HL-60 (cell line): ENCODE measurements at places on chromosomes 2 and 18.

GRCh38 chr2:68774569-68775271, 40.1 kb downstream of the ARHGAP25 start:
- peak; percentile 95 for DNase-seq

DNA sequence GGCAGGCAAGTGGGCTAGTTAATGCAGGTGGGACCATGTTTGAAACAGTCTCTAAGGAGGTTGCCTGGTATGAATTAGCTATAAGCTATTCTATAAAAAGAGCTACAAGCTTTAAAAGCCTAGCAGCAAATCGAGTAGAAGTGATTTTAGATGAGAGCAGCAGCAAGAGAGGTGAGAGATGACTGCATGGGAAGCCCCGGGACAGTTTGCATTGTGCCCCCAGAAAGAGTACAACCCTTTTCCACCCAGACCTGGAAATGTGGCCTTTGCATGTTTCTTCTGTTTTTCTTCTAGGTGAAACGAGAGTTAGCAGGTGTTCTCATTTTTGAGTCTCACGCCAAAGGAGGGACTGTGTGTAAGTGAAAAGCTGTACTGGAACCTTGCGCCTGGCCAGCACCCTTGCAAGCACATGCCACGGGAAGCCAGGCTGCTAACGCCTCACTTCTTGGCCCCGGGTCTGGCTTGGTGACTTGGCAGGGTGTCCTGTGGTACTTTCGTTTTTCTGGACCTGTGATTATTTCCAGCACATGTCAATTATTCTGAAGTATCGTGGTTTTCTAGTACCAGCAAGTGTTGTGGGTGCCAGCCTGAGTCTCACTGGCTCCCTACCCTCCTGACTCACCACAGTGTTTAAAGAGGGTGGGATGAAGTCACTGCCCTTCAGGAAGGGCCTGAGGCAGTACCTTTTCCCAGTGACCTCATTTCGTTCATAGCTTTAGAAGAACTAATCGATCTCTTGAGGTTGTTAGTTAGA, 90.3 kb upstream of the MAP3K20 start:
- DNase-seq = no peak

DNA sequence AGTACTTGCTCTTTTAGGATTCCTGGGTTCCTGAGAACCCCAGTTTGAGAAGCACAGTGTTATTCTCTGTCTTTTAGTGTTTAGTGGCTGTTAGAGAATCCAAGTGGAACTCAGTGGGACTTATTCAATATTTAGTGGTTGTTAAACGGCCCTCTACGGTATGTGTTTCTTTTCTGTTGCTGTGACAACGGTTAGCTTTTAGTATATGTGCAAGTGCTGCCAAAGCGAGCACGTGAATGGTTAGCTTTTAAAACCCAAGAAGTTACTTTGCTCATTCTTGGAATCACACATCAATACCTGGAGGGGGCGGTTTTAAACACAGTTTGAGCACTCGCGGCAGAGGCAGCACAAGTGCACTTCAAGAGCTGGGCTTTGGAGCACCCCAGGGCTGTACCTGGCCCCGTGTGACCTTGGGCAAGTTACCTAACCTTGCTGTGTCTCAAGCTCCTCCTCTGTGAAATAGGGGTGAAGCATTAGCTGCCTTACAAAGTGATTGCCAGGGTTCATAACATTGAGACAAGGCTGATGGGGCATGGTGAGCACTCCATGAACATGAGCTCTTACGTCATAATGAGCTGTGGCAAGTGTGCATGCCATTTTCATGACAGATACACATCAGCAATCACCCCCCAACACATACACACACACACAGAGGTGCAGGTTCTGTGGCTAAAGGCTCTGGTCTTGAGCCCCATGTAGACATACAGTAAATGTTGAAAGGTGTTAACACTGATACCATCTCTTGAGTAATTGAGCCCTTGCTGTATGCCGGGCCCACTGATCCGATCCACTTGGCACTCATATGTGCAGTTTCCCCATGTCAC, 234.1 kb downstream of the ALPK2 start:
- no peak for DNase-seq

GRCh38 chr2:183105402-183106134, 18.7 kb upstream of the NUP35 start:
- DNase-seq = no peak

- no peak for DNase-seq
Measured at GRCh38 chr2:136209561-136210454, 91.9 kb upstream of the CXCR4 start.

GRCh38 chr18:50704357-50704940, 115.4 kb downstream of the MRO start:
- DNase-seq = no peak

GRCh38 chr2:235561450-235561849, 67.6 kb downstream of the AGAP1 start:
- DNase-seq = no peak

DNA sequence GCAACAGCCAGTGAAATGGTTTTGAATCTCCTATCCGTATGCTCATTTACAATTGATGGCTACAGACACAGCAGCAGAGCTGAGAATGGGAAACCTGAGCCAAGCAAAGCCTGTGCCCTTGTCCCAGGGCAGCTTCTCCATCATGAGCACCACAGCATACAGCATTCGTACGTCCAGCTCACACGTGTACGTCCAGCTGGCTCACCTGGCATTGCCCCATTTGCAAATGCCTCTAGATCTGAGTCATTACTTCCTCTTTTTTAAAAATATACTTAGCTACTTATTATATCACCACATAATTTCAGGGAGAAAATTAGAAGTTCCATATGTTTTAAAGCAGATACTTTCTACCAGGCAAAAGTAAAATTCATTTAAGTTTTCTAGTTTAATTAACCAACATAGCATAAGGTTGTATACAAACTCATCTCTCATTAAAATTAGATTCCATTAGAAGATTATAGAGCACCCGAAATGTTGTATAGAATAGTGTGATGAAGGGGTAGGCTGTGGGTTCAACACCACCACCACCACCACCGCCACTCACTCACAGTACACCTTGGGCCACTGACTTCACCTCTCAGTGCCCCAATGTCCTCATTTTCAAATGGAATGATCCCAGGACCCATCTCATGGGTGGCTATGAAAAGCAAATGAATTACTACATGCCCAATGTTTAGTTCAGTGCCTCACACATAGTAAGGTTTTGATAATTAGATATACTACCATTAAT, 31.4 kb upstream of the TMEM177 start:
- no peak for DNase-seq

GRCh38 chr2:128894896-128895295, 576.2 kb upstream of the HS6ST1 start:
- DNase-seq = no peak

DNA sequence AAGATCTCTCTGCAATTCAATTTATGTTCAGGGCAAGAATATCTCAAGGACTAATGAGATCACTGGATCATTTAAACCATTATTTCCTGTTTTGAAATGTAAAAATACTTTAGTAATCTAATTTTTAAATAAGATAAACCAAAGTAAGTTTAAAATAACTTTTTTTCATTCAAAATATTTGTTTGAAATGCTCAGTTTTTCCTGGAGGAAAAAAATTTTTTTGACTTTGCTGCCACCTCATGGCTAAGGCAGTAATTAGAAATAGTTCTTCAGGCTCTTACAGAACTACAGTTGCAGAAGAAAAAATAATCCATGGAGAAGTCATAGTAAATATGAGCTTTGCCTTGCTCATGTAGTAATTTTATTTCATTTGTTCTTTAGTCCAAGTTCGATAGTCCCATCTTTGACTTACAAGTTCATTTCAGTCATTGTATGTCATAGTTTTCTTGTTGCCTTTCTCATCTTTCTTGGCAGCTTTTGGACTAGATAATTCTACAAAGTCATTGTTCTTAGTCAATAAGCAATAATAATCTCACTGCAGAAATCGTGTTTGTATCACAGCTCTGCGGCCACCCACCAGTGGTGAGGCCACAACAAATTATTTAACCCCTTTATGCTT, 127.4 kb downstream of the DPP4 start:
- DNase-seq = no peak

GRCh38 chr18:21490748-21491147, 109.8 kb downstream of the ESCO1 start:
- DNase-seq = no peak

GRCh38 chr2:75517547-75518230, 43.0 kb downstream of the EVA1A start:
- no peak for DNase-seq

DNA sequence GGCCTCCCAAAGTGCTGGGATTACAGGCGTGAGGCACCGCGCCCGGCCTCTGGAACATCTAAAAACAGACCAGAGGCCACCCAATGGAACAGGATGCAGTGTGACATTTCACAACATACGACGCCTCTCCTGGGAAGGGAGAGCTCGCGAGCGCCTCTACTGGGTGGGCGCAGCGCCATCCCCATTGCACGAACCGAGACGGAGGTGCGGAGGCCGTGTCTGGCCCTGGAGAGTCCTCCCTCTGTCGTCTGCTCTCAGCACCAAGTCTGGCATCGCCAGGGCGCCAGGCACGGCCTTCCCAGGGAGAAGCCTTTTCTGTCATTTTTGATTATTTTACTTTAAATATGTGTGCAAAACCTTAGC, 9.4 kb upstream of the GBX2 start:
- no peak for DNase-seq

- no peak for DNase-seq
Measured at GRCh38 chr18:37845498-37845897, 279.9 kb upstream of the CELF4 start.

GRCh38 chr18:40851014-40851429, 1104.0 kb upstream of the PIK3C3 start:
- no peak for DNase-seq
